H4 (cell line): ENCODE measurements at places on chromosomes 11 and 22. TPM values are rescaled to one million over a fixed set of nuclear protein-coding genes. Genes with fewer than 3 reads are reported as not detected.
A peak's percentile ranks its signal among the peaks of the same experiment; 100 is the strongest.

Gene TMEM45B
- total RNA-seq, result not detected in 2 replicates

Gene CAPRIN1
- 230 and 273 TPM in 2 replicates for total RNA-seq

Gene DENND6B
- total RNA-seq, result 0.35 and 1.3 TPM in 2 replicates

Gene TSGA10IP
- total RNA-seq, result not detected in 2 replicates

Gene SLC22A8
- not detected in 2 replicates for total RNA-seq

Gene PKNOX2
- 0.04 and 0.10 TPM in 2 replicates for total RNA-seq

Gene RASSF10
- not detected in 2 replicates for total RNA-seq

Gene CPSF7
- 21.0 and 31.8 TPM in 2 replicates for total RNA-seq

Gene SPI1
- not detected in 2 replicates for total RNA-seq

Gene MS4A7
- total RNA-seq, result not detected in 2 replicates

Gene ESAM
- 0.33 TPM in 1 of 2 replicates, not detected in the other for total RNA-seq

- DNase-seq, result no peak
These were observed 363.1 kb downstream of the MN1 start for GRCh38 chr22:27438271-27438980.

GRCh38 chr11:10653946-10654810 lies 39.4 kb downstream of the IRAG1 start:
- DNase-seq, result peak; percentile 75

GRCh38 chr11:130159139-130159538 lies 443 bp upstream of the ST14 start:
- no peak for DNase-seq

GRCh38 chr11:108616549-108616948 lies 23.0 kb upstream of the EXPH5 start:
- peak; percentile 74 for DNase-seq

GRCh38 chr22:22944268-22944985 lies 56.8 kb downstream of the IGLL5 start:
- DNase-seq, result no peak

GRCh38 chr11:11467312-11467711 lies 114.3 kb upstream of the CSNK2A3 start:
- no peak for DNase-seq

DNA sequence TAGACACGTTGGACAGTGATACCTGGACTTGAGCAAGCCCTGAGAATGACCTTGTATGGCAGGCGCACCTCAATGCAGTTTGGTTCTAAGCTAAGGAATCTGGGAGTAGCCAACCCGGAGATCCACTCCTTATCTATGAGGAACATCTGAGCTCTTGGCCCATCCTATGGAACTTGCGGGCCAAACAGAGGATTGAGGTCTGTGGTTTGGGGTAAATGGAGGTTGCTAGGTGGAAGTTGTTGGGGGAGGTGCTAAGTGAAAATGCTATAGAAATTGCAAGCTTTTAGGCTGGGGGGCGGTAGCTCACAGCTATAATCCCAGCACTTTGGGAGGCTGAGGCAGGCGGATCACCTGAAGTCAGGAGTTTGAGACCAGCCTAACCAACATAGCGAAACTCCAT lies 8.9 kb downstream of the GDPD5 start:
- DNase-seq, result no peak

- no peak for DNase-seq
These were observed 192.2 kb upstream of the BLID start for GRCh38 chr11:122308226-122308625.

GRCh38 chr11:58775066-58775708 lies 43.4 kb upstream of the GLYAT start:
- no peak for DNase-seq

DNA sequence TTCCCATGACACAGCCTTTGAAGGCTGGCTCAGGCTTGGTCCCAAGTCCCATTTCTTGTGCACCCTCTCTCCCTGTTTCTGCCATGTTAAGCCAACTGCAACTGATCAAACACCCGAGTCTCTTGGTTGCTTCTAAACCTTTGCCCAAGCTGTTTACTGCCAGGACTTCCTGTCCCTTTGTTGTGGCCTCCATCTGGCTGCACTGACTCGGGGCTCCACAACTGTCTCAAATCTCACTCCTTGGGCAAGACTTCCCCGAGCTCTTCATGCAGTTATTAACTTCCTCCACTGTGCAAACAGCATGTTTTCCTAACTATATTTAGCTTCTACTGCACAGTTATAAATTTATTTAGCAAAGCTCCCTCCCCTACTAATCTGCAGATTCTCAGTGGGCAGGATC lies 4.3 kb downstream of the VPREB1 start:
- no peak for DNase-seq

GRCh38 chr11:42960521-42961088 lies 351.2 kb upstream of the API5 start:
- DNase-seq, result no peak

GRCh38 chr22:31829505-31829904 lies 75.7 kb downstream of the DEPDC5 start:
- peak; percentile 60 for DNase-seq

DNA sequence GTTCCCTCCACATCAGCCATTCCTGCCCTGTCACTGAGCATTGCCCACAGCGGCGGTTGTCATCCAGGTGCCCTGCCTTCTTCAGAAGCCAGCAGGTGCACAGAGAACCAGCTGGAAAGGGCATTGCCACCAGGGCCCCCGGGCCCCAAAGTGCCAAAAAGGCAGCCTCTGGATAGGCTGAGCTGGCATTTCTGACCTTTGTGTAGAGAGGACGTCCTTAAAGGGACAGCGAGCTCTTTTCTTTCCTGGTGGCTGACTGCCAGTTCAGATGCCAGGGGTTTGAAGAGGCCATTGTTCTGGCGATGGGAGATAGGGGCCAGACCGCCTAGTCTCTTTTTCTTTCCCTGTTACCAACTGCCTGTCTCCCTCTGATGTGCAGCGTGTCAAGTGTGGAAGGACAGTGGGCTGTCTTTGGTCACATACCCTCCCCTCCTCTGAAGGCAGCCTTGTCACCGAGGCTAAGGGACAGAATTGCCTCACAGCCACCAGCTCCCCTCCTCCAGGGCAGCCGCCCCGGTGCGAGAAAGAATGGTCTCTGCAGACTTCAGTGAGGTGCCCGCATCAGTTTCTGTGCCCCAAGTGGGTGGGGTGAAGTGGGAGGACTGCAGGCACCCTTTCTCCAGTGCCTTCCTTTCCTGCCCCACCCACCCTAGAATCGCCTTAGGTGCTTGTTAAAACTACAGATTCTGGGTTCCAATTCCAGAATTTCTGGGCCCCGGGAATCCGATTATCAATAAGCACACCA lies 109.6 kb downstream of the SCN3B start:
- no peak for DNase-seq

GRCh38 chr11:11842421-11843008 lies 743 bp downstream of the USP47 start:
- DNase-seq, result peak; percentile 82

- DNase-seq, result no peak
These were observed 82.7 kb upstream of the CTSC start for GRCh38 chr11:88420165-88420791.

GRCh38 chr22:29838599-29838956 lies 504 bp upstream of the ASCC2 start:
- no peak for DNase-seq

GRCh38 chr22:25747245-25747944 lies 5.4 kb downstream of the MYO18B start:
- peak; percentile 90 for DNase-seq

- no peak for DNase-seq
These were observed 20.3 kb downstream of the TAB1 start for GRCh38 chr22:39419911-39420310.

- DNase-seq, result peak; percentile 41
These were observed 104.3 kb downstream of the GAB2 start for GRCh38 chr11:78313181-78313795.

- no peak for DNase-seq
These were observed 141.6 kb upstream of the CADM1 start for GRCh38 chr11:115645631-115646317.

DNA sequence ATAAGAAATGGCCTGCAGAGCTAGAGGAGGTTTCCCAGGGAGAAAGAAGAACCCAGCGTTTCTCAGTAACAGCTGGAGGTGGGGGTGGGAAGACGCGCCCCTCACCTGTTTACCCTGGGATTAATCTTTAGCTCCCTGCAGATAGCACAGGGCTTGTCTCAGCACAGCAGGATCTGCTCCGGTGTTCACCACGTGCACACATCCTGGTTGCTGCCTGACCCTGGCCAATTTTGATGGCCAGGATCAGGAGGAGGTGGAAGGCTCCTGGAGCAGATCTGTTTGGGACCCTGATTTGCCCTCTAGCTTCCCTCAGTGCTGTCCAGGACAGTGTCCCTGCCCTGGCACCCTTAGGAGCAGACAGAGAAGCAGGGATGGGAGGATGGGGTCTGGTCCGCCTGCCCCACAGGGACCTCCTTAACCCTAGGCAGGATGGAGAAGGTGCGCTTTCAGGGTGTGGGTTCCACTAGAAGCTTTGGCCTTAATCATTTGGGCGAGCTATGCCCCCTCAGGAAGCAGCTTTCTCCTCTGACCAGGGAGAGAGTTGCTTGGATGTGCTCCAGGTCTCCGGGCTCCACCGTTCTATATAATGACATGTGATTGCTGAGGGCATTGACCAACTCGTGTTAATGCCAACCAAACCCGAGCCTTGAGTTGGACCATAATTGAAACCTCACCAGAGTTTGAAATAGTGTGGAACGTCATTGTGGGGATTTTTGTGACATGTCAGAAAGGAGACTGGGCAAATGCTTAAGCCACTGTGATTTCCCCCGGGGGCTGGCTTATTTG lies 19.3 kb downstream of the UPB1 start:
- no peak for DNase-seq

DNA sequence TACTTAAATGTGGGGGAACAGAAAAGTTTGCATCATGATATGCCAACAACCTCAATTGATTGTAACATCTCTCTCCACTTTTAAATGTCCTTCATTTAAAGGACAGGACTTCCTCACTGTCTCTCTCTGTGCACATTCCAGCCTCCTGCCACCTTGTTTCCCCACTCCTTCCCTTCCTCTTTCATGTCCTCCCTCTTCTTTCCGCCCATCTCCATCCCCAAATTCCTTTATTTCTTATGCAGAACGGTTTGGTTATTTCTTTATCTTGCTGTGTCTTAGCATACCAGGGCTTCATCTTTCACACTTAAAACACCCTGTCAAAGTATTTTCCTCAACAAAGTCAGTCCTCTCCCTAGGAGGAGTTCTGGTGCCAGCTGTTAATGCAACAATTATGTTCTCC lies 293.8 kb downstream of the NXPE2 start:
- no peak for DNase-seq

DNA sequence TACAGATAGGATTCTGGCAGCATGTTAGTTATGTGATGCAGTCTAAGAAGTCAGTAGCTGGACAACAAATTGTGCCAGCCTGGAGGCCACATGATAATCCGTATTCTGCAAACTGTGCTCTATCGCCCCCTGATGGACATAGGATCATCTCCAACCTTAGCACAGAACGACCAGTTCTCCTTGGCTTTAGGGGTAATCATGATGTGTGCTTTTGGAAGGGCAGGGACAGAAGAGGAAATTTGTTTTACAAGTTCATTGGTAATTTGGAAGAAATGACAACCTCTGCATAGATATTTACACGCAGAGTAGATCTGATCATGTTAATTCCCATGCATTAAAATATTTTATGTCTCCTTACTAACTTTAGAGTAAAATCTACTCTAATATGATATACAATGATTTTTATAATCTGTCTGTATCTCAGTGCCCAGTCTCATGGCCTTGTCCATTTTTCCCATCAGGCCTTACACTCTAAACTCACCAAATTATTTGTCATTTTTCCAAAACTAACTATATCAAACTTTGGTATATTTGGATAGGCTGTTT lies 12.1 kb downstream of the OR10D3 start:
- peak; percentile 62 for DNase-seq

DNA sequence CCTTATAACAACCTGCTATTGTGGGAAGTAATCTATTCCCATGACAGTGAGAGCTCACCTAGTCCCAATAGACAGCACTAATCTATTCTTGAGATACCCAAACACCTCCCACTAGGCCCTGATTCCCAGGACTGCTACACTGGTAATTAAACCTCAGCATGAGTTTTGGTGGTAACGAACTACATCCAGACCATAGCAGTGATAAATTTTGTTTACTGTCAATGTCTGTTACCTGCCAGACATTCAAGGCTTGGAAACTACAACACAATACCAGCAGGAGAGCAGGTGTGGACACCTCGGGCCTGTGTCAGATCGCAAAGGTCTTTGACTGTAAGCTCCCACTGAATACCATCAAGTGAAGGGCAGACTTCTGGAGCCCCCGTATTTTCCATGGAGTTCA lies 187.1 kb downstream of the ARHGAP42 start:
- DNase-seq, result no peak

- DNase-seq, result no peak
These were observed 117.2 kb upstream of the NAV2 start for GRCh38 chr11:19595499-19595839.

- DNase-seq, result no peak
These were observed 19.1 kb upstream of the XBP1 start for GRCh38 chr22:28819253-28820096.

GRCh38 chr11:108733479-108734116 lies 68.7 kb downstream of the DDX10 start:
- DNase-seq, result peak; percentile 73

DNA sequence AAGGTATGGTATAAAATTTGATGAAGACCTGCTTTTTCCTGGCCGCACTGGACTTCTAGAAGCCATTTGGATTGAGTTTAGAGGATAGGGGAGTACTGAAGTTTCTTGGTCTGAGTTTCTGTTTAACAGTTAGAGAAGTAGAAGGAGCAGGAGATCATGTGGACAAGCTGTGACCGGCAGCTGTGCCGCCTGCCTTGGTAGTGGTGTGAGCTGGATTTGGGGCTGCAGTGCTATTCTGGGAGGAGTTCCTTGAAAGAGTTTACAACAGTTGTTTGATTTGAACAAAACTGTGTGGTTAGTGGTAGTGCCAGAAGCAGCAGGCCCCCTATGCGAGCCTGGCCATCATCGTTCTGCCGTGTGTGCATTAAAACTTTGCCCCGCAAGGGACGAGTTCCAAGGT lies 105.2 kb downstream of the PDHX start:
- DNase-seq, result no peak

DNA sequence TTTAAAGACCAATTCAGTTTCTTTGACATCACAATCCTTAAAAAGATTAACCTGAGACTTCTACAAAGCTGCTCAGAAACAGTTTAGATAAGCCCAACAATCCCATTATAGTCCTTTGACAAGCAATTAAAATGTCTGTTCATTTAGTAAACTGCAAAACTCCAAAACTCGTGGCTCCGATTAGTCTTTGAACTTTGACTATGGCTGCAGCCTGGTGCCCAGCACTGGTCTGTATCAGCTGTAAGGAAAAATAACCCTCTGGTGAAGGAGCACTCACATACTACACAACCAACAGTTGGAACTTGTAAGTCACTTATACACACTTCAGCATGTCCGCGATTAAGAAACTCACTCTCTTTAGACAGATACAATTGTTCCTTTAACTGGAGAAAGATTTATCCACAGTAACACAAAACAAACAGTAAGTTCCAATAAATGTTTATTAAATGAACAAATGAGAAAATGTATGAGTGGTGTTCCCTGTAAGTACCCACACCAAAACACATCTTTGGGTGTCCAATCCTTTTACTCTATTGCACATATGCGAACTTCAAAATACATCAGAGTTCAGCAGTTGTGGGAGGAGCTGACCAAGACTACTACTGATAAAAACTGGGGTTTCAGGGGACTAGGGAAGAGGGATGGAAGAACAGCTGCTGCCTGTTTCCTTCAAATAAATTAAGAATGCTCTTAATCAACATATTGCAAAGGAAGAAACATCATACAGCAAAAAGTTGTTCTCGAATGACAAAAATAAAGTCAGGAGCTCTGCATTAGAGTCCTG lies 36.4 kb downstream of the PITPNB start:
- DNase-seq, result no peak

GRCh38 chr11:92867913-92868619 lies 101.4 kb upstream of the MTNR1B start:
- no peak for DNase-seq
